ENCODE measurements at places on chromosomes 2 and 18. TPM values are rescaled to one million over a fixed set of nuclear protein-coding genes. Genes with fewer than 3 reads are reported as not detected.

The MYOM1 gene
- 0.57 TPM for total RNA-seq

The MFSD2B gene
- total RNA-seq = 0.10 TPM

DNA sequence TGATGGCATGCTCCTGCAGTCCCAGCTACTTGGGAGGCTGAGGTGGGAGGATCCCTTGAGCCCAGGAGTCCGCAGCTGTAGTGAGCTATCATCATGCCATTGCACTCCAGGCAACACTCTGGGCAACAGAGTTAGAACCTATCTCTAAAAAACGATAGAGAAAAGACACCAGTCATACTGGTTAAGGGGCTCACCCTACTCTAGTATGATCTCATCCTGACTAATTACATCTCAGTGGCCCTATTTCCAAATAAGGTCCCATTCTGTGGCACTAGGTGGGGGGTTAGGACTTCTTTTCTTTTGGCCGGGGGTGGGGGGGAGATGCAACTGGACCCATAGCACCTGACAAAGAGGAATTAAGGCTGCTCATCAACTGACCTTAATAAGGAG, 163.2 kb upstream of the NCK2 start:
- H3K36me3 ChIP-seq = no peaks in the 10 kb centered on the region
- no peak overlapping the region for H3K4me3 ChIP-seq
- no peak overlapping the region for H3K27ac ChIP-seq

DNA sequence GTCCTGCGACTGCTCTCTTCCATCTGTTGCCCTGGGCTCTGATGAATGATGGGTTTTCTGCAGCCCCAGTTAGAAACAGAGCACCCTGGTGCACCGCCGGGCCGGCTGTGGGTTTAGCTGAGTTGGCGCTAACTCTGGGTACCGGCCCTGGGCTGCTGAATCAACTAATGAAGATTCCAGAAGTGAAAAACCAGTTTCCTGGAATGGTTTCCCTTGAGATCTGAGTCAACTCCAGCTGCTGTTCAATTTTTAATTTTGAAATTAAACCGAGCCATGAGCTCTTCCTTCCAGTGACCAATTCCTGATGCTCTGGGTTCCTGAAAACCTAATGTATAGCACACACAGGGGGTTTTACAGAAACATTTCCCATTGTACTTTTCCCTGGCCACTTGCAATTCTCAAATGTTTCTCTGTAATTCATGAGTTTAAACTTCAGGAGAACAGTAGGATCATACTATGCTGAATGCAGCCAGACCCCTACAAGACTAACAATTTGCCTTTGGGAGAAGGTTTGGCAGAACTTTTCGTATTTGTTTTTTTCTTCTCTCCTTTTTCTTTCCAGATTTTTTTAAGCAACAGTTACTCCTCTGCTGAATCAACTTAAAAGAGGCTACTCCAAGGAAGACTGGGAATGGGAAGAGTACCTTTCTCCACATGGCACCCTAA, 5.5 kb downstream of the COL6A3 start:
- H3K4me3 ChIP-seq = no peak overlapping the region
- peaks cover 16% of the 10 kb centered on the region for H3K4me1 ChIP-seq
- no peaks in the 10 kb centered on the region for H3K36me3 ChIP-seq

DNA sequence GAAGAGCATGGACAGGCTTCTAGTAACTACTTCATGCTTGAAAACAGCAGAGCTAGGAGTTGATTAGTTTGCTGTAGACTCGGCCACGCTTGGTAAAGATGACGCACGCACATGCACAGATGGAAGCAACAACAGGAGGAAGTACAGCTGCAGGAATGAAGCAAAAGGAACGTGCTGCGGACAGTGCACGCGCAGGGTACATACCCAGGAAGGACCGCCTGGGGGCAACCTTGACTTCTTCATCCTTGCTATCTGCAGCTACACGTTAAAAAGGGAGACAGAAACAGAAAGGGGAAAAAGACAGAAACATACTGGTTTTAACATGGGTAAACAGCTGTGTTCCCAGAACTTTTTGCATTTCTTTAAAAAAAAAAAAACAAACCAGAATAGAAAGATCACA, 17.7 kb downstream of the SLC66A2 start:
- H3K27ac ChIP-seq = no peak overlapping the region
- H3K4me3 ChIP-seq = no peak overlapping the region
- no peaks in the 10 kb centered on the region for H3K27me3 ChIP-seq
- peaks cover 4% of the 10 kb centered on the region for H3K36me3 ChIP-seq
- H3K4me1 ChIP-seq = no peaks in the 10 kb centered on the region
- peak; percentile 21 for DNase-seq

GRCh38 chr2:188187726-188188125, 103.9 kb upstream of the GULP1 start:
- no peak overlapping the region for H3K4me3 ChIP-seq
- H3K27ac ChIP-seq = no peak overlapping the region
- H3K36me3 ChIP-seq = no peaks in the 10 kb centered on the region
- H3K4me1 ChIP-seq = no peaks in the 10 kb centered on the region
- no peak for DNase-seq

DNA sequence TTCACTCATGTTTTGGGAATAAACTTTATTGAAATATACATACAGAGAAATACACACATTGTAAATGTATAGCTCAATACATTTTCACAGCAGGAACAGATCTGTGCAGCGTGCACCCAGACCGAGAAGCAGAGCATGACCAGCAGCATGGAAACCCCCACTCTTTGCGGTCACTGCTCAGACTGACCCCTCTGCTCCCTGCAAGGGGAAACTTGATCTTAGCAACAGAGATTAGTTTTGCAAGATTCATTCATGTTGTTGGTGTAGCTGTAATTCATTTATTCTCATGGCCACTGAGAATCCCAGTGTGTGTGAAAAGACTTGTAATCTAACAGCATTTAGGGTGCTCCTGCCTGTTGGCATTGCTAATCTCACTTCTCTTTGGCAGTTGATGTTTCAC, 35.2 kb downstream of the LPIN1 start:
- no peaks in the 10 kb centered on the region for H3K27me3 ChIP-seq
- DNase-seq = no peak
- peaks cover 38% of the 10 kb centered on the region for H3K36me3 ChIP-seq
- no peak overlapping the region for H3K27ac ChIP-seq

DNA sequence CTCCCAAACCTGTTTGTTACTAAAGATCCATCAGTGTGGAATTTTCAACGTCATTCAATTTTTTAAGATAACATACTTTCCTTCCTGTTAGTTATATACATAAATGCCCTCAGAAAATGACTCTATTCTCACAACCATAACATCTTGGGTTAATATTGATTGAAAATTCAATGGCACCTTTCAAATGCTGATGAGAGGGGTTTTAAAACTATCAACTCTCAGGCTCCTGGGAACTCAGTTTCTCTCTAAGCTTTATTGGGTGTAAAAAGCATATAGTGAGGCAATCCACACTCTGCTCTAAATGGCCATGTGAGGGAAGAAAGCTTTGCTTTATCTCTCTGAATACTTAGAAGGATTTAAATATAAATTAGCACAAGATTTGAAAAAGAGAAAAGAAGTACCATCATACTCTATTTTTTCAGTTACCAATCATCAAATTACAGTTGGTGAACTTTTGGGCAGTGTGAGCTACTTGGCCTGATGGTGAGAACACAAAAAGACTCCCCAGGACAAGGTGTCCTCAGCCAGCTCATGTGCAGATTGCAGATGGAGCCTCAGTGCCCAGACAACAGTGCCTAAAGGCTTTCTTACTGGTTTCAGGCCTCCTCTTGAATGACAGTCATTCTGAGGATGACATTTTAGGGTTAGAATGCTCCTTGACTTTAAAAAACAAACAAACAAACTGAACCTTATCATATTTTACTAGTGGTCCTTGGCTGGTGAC, 24.6 kb upstream of the CERS6 start:
- DNase-seq = no peak
- H3K27me3 ChIP-seq = peaks cover 11% of the 10 kb centered on the region
- no peak overlapping the region for H3K27ac ChIP-seq
- H3K4me1 ChIP-seq = no peaks in the 10 kb centered on the region

- no peaks in the 10 kb centered on the region for H3K27me3 ChIP-seq
- no peak overlapping the region for H3K4me3 ChIP-seq
- H3K4me1 ChIP-seq = no peaks in the 10 kb centered on the region
- H3K36me3 ChIP-seq = no peaks in the 10 kb centered on the region
- peak; percentile 2 for DNase-seq
- H3K27ac ChIP-seq = no peak overlapping the region
Observed at GRCh38 chr2:172052000-172052983, 33.0 kb upstream of the DLX1 start.

DNA sequence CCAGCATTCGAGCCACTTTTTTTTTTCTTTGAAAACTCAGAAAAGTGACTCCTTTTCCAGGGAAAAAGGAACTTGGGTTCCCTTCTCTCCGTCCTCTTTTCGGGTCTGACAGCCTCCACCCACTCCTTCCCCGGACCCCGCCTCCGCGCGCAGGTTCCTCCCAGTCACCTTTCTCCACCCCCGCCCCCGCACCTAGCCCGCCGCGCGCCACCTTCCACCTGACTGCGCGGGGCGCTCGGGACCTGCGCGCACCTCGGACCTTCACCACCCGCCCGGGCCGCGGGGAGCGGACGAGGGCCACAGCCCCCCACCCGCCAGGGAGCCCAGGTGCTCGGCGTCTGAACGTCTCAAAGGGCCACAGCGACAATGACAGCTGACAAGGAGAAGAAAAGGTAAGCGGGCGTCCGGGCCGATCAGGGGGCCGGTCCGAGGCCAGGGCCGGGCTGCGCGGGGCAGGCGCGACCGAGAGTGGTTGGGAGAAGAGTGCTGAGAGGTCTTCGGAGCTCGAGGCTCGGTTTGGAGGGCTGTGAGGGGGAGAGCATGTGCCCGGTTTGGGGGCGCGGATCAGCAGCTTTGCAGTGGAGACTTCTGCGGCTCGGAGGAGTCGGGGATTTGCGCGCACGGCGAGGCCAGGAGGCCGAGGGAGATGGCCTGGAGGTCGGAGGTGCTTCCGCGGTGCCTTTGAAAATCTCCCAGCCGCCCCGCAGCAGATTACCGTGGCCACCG, 502 bp downstream of the EPAS1 start:
- no peaks in the 10 kb centered on the region for H3K36me3 ChIP-seq
- DNase-seq = no peak
- H3K27ac ChIP-seq = no peak overlapping the region
- H3K27me3 ChIP-seq = peaks cover 61% of the 10 kb centered on the region
- peak overlapping the region; percentile 67 for H3K4me3 ChIP-seq

GRCh38 chr2:32136097-32136496, 29.6 kb upstream of the SLC30A6 start:
- peak overlapping the region; percentile 51 for H3K27ac ChIP-seq
- peak; percentile 47 for DNase-seq
- no peaks in the 10 kb centered on the region for H3K36me3 ChIP-seq
- no peaks in the 10 kb centered on the region for H3K27me3 ChIP-seq
- peaks cover 8% of the 10 kb centered on the region for H3K4me1 ChIP-seq
- H3K4me3 ChIP-seq = no peak overlapping the region

- H3K36me3 ChIP-seq = peaks cover 6% of the 10 kb centered on the region
- no peak overlapping the region for H3K27ac ChIP-seq
- H3K4me3 ChIP-seq = no peak overlapping the region
- no peaks in the 10 kb centered on the region for H3K27me3 ChIP-seq
- H3K4me1 ChIP-seq = no peaks in the 10 kb centered on the region
Observed at GRCh38 chr2:20242727-20243377, 17.9 kb upstream of the SDC1 start.

DNA sequence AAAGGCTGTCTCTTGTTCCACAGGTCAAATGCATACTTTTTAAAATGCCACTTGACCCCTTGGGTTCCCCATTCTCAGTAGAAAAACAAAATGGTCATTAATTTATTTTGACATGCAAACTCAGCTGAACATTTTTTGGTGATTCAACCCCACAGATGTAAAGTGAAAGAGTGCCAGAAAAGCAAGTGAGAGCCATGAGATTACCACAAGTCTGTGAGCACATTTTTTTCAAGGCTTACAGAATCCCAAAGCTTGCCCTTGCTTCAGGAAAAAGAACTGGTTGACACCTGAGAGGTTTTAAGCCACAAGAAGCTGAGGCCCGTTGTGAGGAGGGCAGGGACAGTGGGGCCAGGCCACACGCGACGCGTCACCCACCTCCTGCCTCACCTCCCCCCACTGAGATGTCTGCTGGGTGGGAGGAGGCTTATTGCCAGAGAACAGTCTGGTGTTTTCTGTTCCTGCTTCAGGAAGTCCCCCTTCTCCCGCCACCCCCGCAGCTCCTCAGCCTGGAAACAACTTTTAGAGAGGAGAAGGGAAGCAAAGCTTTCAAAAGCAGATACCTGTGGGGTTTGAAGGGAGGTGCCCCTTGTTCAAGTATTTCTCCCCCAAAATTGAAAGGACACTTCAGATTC, 70.4 kb upstream of the CYP1B1 start:
- H3K27ac ChIP-seq = peak overlapping the region; percentile 99
- H3K4me1 ChIP-seq = peaks cover 31% of the 10 kb centered on the region
- peak overlapping the region; percentile 54 for H3K4me3 ChIP-seq
- DNase-seq = peak; percentile 99

GRCh38 chr2:222248256-222248655, 50.5 kb downstream of the PAX3 start:
- H3K27ac ChIP-seq = no peak overlapping the region
- H3K4me3 ChIP-seq = no peak overlapping the region
- no peaks in the 10 kb centered on the region for H3K27me3 ChIP-seq
- no peaks in the 10 kb centered on the region for H3K4me1 ChIP-seq

DNA sequence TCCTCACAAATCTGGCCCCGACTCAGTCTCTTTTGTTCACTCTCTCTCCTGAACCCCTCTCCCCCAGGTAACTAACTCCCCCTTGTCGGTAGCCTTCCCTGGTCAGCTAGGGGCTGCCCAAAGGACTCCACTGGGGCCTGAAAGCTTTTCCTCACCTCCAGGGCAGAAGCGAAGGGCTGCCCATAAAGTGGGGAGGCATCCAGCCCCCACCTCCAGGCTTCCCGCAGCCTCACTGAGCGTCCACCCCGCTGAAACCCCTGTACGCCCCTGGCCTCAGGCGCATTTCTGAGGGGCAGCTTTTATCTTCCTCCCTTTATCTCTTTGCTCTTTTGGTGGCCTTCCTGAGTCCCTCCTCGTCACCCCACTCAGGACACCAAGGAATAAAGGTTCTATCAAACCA, 249.3 kb downstream of the CYP26B1 start:
- H3K4me1 ChIP-seq = no peaks in the 10 kb centered on the region
- DNase-seq = no peak
- H3K27ac ChIP-seq = no peak overlapping the region
- H3K27me3 ChIP-seq = peaks cover 2% of the 10 kb centered on the region
- H3K36me3 ChIP-seq = no peaks in the 10 kb centered on the region

GRCh38 chr18:72940509-72940908, 72.7 kb upstream of the NETO1 start:
- no peaks in the 10 kb centered on the region for H3K4me1 ChIP-seq
- H3K36me3 ChIP-seq = no peaks in the 10 kb centered on the region
- no peaks in the 10 kb centered on the region for H3K27me3 ChIP-seq
- no peak for DNase-seq
- H3K27ac ChIP-seq = no peak overlapping the region

GRCh38 chr2:112699984-112700667, 20.7 kb upstream of the NT5DC4 start:
- H3K4me1 ChIP-seq = no peaks in the 10 kb centered on the region
- no peaks in the 10 kb centered on the region for H3K27me3 ChIP-seq
- no peak overlapping the region for H3K4me3 ChIP-seq
- no peak overlapping the region for H3K27ac ChIP-seq
- no peaks in the 10 kb centered on the region for H3K36me3 ChIP-seq

- peak; percentile 58 for DNase-seq
- H3K36me3 ChIP-seq = no peaks in the 10 kb centered on the region
- H3K4me1 ChIP-seq = peaks cover 24% of the 10 kb centered on the region
Observed at GRCh38 chr2:47354013-47354847, 48.7 kb upstream of the MSH2 start.
